ENCODE measurements at places on chromosomes 3 and 15.
A peak's percentile ranks its signal among the peaks of the same experiment; 100 is the strongest.

DNA sequence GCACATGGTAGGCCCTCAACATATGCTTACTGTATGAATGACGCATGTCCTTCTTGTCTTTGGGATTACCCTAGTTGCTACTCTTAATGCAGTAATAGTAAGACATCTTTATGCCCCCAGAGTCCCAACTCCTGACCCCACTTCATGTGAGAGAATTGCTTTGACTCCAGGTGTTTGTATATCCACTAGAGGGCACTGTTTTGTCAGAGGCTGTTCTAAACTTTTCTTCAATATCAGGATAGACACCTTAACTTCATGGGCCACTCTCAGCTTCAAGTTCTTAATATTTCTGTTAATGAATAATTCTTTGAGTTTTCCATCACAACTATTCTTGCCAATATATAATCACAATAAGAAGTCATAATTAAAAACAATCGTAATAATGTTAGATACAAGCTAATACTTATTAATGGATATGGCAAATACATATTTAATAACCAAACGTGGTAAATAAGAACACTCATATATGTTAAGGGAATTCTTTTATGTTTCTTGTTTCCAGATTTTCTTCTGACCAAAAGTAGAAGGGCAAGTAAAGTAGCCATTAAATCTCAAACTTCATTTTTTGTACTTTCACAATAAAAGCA, 337.2 kb upstream of the DNAJC19 start:
- peak; percentile 37 for DNase-seq

- no peak for DNase-seq
Observed at GRCh38 chr3:100548053-100548452, 55.6 kb downstream of the TMEM45A start.

DNA sequence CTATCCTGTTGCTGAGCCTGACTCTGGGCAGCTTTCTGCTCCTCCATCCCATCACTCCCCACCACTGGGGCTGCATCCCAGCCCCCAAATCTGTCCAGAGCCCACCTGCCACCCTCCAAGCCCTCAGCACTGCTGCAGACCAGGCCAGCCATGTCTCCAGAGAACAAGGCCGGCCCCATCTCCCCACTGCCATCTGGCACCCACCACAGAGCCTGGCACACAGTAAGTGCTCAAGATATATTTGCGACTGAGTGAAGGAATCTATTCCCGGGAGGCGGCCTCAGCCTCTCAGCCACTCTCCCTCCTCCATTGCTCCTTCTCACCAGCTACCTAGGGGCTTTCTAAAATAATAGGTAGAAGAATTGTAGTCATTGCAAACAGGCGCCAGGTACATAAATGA, 4.8 kb downstream of the PLXND1 start:
- no peak for DNase-seq

DNA sequence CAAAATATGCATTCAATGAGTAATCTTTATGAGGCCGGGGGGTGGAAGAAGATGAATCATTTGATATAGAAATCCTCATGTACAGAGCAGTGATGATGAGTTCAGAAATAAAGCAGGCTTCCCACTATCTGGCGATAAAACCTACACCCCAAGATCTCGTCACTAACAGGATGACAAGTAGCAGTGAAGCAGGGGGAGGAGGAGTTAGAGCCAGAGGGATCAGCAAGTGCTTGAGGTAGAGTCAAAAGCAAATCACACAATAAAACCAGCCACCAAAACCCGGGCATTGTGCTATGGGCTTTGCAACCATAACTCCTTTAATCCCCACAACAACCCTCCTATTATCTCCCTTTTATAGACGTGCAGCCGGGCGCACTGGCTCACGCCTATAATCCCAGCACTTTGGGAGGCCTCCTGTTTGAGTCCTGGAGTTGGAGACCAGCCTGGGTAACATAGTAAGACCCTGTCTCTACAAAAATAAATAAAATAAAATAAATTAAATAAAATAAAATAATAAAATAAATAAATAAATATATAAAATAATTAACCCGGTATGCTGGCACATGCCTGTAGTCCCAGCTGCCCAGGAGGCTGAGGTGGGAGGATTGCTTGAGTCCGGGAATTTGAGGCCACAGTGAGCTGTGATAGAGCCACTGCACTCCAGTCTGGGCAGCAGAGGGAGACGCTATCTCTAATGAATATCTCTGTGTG, 53.0 kb downstream of the STARD5 start:
- DNase-seq, result no peak

GRCh38 chr15:78429477-78429876, 8.5 kb upstream of the IREB2 start:
- peak; percentile 38 for DNase-seq

- DNase-seq, result no peak
Observed at GRCh38 chr15:78057803-78058202, 19.7 kb downstream of the TBC1D2B start.
